ENCODE measurements at places on chromosomes 7 and 10. TPM values are rescaled to one million over a fixed set of nuclear protein-coding genes. Genes with fewer than 3 reads are reported as not detected.

DNA sequence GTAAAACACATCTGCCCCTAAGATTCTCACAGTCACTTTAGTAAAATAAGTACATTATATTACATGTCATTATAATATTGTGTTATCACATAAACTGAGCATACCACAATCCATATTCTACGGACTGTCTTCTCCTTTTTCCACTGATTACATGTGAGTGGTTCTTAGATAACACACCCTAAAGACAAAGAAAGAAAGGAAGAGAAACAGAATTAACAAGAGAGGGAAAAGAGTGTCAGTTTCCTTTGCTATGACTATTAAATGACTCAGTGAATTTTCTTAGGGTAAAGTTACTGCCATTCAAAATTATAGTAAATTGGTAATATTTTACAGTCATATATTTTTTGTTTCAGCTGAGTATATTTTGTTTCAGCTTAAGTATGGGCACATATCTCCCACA lies 268.3 kb downstream of the TWIST1 start:
- no peak overlapping the region for H3K27ac ChIP-seq
- H3K4me1 ChIP-seq = no peaks in the 10 kb centered on the region
- no peaks in the 10 kb centered on the region for H3K36me3 ChIP-seq
- no peaks in the 10 kb centered on the region for H3K27me3 ChIP-seq
- no peak overlapping the region for H3K4me3 ChIP-seq
- DNase-seq = no peak

- no peak overlapping the region for H3K4me3 ChIP-seq
- no peaks in the 10 kb centered on the region for H3K27me3 ChIP-seq
- DNase-seq = no peak
- H3K4me1 ChIP-seq = peaks cover 9% of the 10 kb centered on the region
These were observed 97.2 kb downstream of the KMT2C start for GRCh38 chr7:152338561-152338960.

DNA sequence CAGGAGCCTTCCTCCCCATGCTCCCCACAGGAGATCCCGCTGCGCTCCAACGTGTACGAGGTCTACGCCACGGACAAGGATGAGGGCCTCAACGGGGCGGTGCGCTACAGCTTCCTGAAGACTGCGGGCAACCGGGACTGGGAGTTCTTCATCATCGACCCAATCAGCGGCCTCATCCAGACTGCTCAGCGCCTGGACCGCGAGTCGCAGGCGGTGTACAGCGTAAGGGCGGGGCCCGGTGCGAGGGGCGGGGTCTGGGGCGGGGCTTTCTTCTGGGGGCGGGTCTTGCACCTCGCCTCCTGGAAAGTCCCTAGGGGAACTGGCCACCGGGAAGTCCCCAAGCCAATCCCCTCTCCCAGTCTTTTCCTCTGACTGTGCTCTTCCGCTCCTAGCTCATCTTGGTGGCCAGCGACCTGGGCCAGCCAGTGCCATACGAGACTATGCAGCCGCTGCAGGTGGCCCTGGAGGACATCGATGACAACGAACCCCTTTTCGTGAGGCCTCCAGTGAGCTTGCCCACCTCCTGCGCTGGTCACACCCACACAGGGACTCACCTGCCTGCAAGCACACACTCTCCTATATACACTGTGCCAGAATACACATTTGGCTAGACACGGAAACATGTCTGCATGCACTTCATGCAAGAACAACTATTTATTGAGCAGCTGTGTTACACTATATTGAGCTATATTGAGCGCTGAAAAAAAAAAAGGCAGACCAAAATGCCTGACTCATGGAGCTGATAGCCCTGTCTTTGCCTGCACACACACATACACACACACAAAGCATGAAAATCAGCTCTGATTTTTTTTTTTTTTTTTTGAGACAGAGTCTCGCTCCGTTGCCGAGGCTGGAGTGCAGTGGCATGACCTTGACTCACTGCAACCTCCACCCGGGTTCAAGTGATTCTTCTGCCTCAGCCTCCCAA lies 32.7 kb upstream of the VSIR start:
- H3K36me3 ChIP-seq = no peaks in the 10 kb centered on the region
- no peak overlapping the region for H3K27ac ChIP-seq
- H3K4me1 ChIP-seq = peaks cover 31% of the 10 kb centered on the region
- H3K4me3 ChIP-seq = no peak overlapping the region

- H3K4me1 ChIP-seq = no peaks in the 10 kb centered on the region
- no peak for DNase-seq
- no peak overlapping the region for H3K4me3 ChIP-seq
- no peaks in the 10 kb centered on the region for H3K27me3 ChIP-seq
These were observed 67.2 kb downstream of the TPST1 start for GRCh38 chr7:66272321-66272720.

GRCh38 chr10:3807211-3807927 lies 22.4 kb upstream of the KLF6 start:
- peaks cover 73% of the 10 kb centered on the region for H3K4me1 ChIP-seq
- H3K27ac ChIP-seq = peak overlapping the region; percentile 67
- H3K4me3 ChIP-seq = no peak overlapping the region
- no peaks in the 10 kb centered on the region for H3K36me3 ChIP-seq
- DNase-seq = no peak

Gene GPRIN2
- not detected for total RNA-seq

Gene CYP3A4
- total RNA-seq = not detected
